ENCODE measurements at places on chromosomes 1 and 21.

GRCh38 chr1:27668121-27668807 lies 3.7 kb downstream of the IFI6 start:
- DNase-seq, result no peak

DNA sequence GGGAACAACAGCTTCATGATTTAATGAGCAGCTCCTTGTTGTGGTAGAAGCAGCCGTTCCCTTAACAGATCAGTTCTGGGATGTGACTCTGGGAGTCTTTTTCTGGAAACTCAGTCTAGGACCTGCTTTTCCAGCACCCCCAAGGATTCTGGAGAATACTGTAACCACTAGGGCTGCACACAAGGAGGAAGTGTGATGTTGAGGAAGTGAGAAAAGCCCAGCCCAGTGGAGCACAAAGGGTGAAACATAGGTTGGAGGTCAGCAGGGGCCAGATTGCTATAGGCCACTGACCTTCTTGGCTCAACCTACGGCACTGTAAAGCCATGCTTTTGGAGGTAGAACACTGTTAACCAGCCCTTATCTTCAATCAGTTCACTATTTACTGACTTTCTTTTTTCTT lies 10.1 kb upstream of the PLA2G5 start:
- DNase-seq, result peak; percentile 77

GRCh38 chr1:4393191-4393590 lies 261.2 kb upstream of the AJAP1 start:
- DNase-seq, result no peak

- DNase-seq, result no peak
These were observed 77.4 kb downstream of the APP start for GRCh38 chr21:26093122-26093521.

DNA sequence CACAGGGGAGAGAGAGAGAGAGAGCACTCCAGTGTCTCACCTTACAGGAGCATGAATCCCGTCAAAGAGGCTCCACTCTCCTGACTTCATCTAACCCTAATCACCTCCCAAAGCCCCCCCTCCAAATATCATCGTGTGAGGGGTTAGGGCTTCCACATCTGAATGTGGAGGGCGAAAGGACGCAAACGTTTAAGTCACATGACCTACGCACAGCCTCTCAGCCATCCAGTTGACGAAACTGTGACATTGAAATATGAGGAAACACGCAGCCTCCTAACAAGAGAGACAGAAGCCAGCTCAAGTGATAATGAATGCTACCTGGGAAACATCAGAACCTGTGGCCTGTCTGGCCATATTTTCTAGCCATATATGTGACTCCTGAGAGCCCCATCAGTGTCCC lies 63.7 kb downstream of the MATN1 start:
- DNase-seq, result no peak

DNA sequence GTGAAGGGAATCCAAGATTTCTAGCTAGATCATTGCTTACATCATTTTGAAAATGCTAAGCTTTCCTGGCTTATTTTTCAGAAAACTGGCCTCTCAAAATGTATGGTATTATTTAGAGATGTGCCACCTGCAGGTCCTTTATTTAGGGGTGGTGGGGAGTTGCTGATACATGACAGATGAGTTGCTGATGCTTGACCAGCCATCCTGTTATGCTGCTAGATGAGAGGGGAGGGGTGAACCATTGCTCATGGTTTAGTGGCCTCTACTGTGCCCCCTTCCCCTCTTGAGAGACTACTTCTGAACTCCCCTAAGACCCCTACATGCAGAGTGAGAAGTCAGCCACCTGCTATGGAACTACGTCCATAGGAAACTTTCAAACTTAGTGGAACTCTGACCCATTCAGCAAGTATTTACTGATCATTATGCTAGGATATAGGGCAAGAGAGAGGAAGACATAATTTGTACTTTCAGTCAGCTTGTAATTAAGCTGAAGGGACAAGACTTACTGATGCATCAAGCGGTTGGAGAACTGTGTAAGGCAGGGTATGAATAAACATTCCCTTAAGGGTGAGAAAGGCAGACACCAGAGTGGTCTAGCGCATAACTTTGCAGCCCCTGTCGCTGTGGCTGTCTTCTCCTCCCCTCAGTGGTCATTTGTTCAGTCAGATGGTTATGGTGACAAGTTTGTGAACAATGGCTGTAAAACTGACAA lies 34.6 kb downstream of the SLAMF6 start:
- no peak for DNase-seq

DNA sequence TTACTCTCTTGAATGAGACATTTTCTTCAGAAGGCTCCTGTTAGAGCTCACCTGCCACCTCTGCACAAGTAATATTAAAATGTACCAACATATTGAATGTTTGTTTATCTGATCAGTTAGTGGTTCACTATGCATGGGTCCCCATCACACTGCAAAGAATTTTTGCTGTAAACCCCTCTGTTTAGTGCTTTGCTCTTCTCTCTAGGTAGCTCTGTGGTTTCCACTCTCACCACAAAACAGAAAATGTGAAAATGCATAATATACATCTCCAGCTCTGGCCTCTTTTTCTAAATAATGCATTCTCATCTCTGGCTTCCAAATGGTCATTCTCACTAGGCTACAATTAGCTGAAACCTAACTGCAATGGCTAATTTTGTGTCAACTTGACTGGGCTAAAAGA lies 176.7 kb downstream of the TRIM33 start:
- DNase-seq, result no peak

- no peak for DNase-seq
These were observed 29.2 kb downstream of the ARID4B start for GRCh38 chr1:235298758-235299157.

- peak; percentile 88 for DNase-seq
These were observed 3.1 kb upstream of the P3R3URF start for GRCh38 chr1:46179138-46180081.

- no peak for DNase-seq
These were observed 96.5 kb downstream of the LIPI start for GRCh38 chr21:14114251-14114650.

- DNase-seq, result no peak
These were observed 123.9 kb downstream of the LHX4 start for GRCh38 chr1:180353945-180354344.

GRCh38 chr21:23740463-23740862 lies 1866.8 kb downstream of the MRPL39 start:
- DNase-seq, result no peak

DNA sequence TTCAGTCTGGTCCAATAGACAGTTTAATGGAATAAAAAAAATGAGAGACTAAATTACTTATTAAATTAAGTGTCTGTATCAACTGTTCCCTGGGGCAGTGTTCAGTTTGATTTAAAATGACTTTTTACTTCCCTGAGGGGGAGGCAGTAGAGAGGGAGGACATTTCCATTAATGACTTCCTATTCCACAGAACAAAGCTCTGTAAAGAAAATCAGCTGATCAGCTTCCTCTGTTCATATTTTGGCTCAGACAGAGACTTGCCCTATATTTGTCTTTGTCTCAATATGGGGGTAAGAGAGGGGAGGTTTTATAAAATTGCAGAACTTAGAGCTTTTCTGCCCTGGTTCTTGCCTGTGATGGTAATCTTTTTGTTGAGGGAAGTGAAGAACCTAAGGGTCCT lies 8.4 kb downstream of the CFAP126 start:
- peak; percentile 66 for DNase-seq

DNA sequence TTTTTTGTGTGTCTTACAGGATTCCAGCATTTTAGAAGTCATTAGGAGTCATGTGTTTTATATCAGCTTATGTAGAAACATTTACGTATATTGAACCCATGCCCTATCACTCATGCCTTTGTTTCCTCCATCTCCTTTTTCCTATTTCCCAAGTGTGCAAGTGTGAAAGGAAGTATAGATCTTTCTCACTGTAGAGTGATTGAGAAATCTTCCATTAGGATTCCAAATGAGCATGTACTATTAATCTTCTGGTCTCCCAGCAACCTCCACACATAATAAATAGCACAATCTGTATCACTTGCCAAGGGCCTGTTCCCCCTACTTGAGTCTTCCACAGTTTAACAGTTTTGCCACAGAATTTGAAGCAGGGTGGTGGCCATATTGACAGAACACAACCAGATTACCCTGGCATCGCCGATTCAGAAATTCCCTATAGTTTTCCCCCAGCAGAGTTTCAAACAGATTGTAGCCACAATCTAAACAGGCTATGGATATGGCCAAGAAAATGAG lies 1052.8 kb downstream of the TTLL7 start:
- DNase-seq, result no peak

- no peak for DNase-seq
These were observed 203.1 kb downstream of the NFIA start for GRCh38 chr1:61285371-61285885.

DNA sequence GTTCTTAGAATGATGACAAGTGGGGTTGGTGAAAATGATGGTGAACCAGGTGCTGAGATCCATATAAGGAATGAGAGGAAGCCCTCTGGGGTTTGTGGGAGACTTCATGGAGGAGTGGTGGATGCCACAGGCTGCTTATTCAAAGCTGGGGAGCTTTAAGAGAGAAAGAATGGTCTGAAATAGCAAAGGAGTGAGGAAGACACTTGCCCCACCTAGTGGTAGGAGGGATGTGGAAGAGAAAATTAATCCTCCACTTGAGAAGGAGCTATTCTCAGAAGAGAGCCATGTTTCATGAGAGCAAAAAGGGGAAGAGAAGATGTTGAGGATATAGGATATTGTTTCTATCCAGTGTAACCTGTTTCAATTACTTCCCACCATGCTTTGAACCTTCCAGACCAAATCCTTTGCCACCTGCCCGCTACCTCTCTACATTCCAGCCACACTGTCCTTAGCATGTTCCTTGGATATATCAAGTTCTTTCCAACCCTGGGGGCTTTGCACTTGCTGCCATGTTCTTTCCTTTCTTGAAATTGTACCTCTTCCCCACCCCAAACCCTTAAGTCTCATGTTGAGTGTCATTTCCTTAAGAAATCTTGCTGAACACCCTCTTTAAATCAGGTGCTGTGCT lies 19.6 kb upstream of the ZNF648 start:
- peak; percentile 46 for DNase-seq

GRCh38 chr1:197675583-197676208 lies 99.6 kb downstream of the DENND1B start:
- DNase-seq, result peak; percentile 30

- no peak for DNase-seq
These were observed 16.6 kb downstream of the NAV1 start for GRCh38 chr1:201555593-201555945.

GRCh38 chr1:197915862-197916499 lies 1.2 kb upstream of the LHX9 start:
- peak; percentile 44 for DNase-seq

DNA sequence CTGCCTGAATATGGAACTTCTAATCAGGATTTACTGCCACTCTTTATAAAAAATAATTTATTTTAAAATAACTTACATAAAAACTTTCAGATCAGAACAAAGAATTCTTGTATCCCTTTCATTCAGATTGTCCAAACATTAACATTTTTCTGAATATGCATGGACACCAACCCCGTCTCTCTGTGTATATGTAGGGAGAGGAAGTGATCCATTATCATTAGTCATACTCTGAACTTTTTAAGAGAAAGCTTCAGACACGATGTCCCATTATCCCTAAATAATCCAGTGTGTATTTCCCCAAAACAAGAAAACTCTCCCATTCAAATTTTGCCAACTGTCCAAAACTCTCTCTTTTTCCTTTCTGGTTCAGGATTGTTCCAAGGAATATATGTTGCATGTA lies 122.3 kb upstream of the CXADR start:
- DNase-seq, result peak; percentile 8

GRCh38 chr21:26881504-26882228 lies 36.5 kb upstream of the ADAMTS1 start:
- DNase-seq, result peak; percentile 15

DNA sequence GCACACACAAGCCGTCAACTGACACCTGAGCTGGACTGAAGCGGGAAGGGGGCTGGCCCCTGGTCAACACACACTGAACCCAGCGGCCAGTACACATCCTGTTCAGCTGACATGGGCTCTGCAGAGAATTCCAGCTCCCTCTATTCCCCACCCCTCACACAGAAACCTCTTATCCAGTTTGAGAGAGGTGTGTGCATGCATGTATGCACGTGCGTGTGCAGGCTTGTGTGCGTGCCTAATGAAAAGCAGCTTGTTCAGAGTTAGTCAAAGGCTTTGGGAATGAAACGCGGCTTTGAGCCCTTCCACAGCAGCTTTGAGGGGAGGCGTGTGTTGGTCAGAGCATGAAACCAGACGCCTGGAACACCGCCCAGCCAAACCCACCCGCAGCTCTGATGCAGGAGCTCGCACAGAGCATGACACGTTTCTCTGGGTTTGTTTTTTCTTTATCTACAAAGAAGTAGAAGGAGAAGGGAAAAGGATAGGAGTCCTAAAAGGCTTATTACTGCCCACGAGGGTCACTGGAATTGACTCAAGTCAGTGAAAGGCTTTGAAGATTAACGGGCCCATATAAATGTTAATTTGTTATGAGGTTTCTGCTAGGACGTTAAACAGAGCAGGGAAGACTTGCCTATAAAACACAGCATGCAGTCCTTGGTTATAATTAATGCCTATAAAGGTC lies 184.2 kb downstream of the ETS2 start:
- no peak for DNase-seq

- DNase-seq, result no peak
These were observed 18.5 kb downstream of the ETS2 start for GRCh38 chr21:38824124-38824822.

- no peak for DNase-seq
These were observed 67.6 kb downstream of the OLFML2B start for GRCh38 chr1:161956097-161956496.

DNA sequence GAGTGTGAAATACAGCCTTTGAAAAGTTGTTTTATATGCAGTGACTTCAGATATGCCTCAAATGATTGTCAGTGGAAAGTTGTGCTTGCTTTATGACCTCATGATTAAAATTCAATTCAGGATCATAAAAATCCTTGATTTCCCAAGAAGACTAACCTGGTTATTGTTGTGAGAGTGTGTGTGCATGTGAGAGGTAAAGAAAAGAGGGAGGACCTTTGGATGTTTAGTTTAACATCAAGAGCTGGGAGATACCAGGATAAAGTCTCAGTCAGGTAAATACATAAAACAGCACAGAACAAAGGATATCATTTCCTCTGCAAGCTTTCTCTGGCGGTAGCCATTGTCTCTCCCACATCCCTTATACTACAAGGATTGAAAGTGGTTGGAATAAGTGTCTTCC lies 14.4 kb downstream of the BTBD8 start:
- no peak for DNase-seq

DNA sequence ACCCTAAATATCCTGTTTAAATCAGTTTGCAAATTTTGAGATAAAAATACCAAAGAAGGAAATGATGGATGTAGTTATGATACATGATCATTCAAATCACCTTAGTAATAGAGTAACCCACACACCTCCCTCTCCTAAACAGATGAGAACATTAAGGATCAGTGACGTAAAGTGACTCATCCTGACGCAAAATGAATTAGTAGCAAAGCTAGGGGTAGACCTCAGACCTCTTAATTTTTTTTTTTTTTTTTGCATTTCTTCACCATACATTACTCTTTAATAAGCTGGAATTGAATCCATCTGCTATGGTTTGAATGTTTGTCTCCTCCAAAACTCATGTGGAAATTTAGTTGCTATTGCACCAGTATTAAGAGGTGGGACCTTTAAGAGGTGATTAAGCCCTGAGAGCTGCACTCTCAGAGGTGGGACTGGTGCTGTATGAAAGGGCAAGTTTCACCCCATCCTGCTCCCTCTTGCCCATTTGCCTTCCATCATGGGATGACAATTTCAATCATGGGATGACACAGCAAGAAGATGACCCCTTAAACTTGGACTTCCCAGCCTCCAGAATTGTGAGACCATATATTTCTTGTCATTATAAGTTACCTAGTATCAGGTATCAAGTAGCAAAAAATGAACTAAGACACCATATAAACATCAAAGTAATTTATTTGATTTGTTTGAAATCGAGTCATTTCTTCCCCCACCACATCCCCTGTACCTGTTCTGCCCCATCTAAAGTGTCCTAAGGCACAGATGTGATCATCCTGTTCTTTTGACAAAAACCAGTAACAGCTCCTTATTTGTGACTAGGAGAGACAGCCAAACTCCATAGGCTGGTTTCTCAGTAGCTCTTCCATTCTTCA lies 114.6 kb upstream of the DUSP10 start:
- DNase-seq, result no peak

Data from suppressor macrophage (primary cell).